ENCODE measurements at places on chromosomes 2 and 18. TPM values are rescaled to one million over a fixed set of nuclear protein-coding genes. Genes with fewer than 3 reads are reported as not detected.

DNA sequence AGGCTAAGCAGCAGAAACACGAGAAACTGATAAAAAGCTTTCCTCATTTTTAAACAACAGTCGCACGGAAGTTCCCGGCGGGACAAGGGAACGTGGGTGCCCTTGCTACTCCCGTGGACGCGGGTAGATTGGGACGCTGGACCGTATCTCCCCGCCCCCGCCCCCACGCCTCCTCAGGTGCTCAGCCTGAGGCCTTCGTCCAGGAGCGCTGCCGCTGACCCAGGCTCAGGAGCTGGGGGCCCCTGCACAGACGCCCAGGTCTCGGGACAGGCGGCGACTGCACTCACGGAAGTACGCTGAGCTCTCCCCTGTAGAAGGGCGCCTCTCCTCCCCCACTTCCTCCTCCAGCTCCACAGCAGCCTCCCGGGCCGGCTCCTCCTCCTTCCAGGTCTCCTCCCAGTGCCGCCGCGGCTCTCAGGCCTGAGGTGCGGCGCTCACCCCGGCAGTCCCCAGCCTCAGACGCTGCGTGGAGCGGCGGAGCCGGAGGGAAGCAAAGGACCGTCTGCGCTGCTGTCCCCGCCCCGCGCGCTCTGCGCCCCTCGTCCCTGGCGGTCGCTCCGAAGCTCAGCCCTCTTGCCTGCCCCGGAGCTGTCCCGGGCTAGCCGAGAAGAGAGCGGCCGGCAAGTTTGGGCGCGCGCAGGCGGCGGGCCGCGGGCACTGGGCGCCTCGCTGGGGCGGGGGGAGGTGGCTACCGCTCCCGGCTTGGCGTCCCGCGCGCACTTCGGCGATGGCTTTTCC lies at the start of gene ITGAV:
ITGAV (plus strand) TSS at position 445 of the 738 bp plus-strand sequence; CDS start at position 728, 283 bp downstream.
- H3K36me3 ChIP-seq: no peaks in the 10 kb centered on the region
- H3K27me3 ChIP-seq: no peaks in the 10 kb centered on the region
- H3K4me3 ChIP-seq: peak within 1 kb of the TSS; percentile 77
- H3K27ac ChIP-seq: peak within 1 kb of the TSS; percentile 66
- H3K4me1 ChIP-seq: no peaks in the 10 kb centered on the region
- DNase-seq: peak; percentile 90

DNA sequence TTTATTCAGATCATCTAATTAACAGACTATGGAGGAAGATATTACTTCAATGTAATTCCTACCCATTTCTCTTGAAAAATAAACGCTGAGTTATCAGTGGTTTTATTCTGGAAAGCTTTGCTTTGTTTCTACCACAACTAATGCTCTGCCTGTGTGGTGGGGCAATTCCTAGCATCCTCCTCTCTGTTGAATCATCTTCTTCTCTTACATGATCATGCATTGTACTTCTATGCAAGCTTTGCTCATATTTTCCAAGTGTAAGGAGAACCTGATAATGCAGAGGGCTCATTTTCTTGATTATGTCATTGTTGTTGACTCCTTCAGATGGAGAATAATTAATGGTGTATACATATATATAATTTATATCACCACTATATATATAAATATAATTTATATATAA lies 46.7 kb downstream of the CCDC195 start:
- H3K27ac ChIP-seq: no peak overlapping the region
- H3K4me1 ChIP-seq: 0 out of 2 replicates have a peak, but pooled peaks cover 5% of the 10 kb centered on the region
- no peak for DNase-seq
- no peaks in the 10 kb centered on the region for H3K27me3 ChIP-seq

DNA sequence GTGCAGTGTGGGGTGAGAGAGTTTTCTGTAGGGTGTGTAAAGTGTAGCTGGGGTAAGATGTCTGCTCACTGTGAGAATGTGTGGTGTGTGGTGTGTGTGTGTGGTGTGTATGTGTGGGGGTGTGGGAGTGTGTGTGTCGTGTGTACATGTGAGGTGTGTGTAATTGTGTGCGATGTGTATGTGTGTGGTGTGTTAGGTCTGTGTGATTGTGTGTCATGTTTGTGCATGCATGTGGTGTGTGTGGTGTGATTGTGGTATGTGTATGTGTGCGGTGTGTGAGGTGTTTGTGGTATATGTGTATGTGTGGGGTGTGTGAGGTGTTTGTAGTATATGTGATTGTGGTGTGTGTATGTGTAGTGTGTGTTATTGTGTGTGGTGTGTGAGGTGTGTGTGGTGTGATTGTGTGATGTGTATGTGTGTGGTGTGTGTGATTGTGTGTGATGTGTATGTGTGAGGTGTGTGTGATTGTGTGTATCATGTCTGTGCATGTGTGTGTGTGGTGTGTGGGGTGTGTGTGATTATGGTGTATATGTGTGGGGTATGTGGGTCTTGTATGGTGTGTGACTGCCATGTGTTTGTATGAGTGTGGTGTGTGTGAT lies 241.7 kb upstream of the HDAC4 start:
- H3K27ac ChIP-seq: no peak overlapping the region
- no peaks in the 10 kb centered on the region for H3K4me1 ChIP-seq
- no peaks in the 10 kb centered on the region for H3K27me3 ChIP-seq
- H3K4me3 ChIP-seq: no peak overlapping the region

GRCh38 chr2:215764441-215765048 lies 248.8 kb downstream of the MREG start:
- DNase-seq: no peak
- H3K36me3 ChIP-seq: no peaks in the 10 kb centered on the region
- H3K27me3 ChIP-seq: no peaks in the 10 kb centered on the region
- H3K4me1 ChIP-seq: no peaks in the 10 kb centered on the region
- no peak overlapping the region for H3K27ac ChIP-seq

DNA sequence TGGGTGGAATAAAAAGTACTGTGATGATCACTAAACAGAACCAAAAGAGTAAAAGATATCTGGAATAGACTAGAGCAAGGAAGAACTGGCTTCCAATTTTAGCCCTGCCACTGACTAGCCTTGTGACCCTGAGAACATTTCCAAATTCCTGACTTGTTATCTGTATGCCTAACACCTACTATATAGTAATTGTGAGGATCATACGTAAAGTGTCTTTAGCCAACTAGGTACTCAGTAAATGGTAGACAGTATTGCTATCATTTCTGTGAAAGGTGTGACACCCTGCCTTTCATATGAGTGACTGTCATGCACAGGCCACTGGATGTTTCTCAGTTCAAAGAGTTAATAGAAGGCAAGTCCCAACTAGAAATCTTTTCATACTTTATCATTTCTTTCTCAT lies 29.8 kb downstream of the CYTIP start:
- DNase-seq: no peak
- H3K27me3 ChIP-seq: no peaks in the 10 kb centered on the region
- H3K4me1 ChIP-seq: no peaks in the 10 kb centered on the region
- no peak overlapping the region for H3K4me3 ChIP-seq

DNA sequence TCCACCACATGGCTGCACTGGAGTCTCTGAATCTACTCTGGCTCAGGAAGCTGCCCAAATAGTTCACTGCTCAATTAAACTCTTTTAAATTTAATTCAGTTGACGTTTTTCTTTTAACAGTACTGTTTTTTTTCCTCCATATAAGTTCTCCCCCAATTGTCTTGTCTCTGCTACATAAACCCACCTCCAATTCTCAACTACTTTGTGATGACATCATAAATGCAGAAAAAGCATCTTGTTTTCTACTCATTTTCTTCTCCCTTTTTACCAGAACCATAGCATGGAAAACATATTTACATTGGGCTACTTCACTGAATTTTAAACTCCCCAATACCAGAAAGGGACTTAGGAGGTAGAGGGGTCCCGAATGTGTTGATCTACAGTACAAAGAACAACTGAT lies 270.4 kb downstream of the GPD2 start:
- no peak for DNase-seq
- no peaks in the 10 kb centered on the region for H3K4me1 ChIP-seq
- H3K27ac ChIP-seq: no peak overlapping the region
- no peaks in the 10 kb centered on the region for H3K27me3 ChIP-seq

DNA sequence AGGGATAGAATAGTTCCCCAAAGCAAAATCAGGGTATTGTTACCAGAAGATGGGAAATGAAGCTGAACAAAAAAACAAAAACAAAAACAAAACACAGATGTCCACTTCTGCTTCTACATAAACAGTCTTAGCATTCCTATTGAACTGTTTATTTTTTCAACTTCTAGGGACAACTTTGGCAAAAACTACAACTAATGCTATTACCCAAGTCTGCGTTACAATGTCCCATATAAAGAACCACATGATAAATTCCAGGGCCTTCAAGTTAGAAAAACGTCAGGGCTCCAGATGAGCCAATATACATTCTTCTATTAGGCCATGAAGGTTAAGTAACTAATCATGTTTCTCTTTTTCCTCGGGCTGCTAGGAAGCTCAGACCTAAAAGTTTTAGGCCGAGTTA lies 16.9 kb downstream of the PID1 start:
- no peak overlapping the region for H3K4me3 ChIP-seq
- no peak overlapping the region for H3K27ac ChIP-seq
- no peak for DNase-seq
- H3K27me3 ChIP-seq: no peaks in the 10 kb centered on the region

- H3K4me3 ChIP-seq: no peak overlapping the region
- H3K27me3 ChIP-seq: no peaks in the 10 kb centered on the region
- no peaks in the 10 kb centered on the region for H3K4me1 ChIP-seq
- H3K36me3 ChIP-seq: no peaks in the 10 kb centered on the region
- H3K27ac ChIP-seq: no peak overlapping the region
Observed at GRCh38 chr2:233482616-233483015, 84.0 kb downstream of the USP40 start.

DNA sequence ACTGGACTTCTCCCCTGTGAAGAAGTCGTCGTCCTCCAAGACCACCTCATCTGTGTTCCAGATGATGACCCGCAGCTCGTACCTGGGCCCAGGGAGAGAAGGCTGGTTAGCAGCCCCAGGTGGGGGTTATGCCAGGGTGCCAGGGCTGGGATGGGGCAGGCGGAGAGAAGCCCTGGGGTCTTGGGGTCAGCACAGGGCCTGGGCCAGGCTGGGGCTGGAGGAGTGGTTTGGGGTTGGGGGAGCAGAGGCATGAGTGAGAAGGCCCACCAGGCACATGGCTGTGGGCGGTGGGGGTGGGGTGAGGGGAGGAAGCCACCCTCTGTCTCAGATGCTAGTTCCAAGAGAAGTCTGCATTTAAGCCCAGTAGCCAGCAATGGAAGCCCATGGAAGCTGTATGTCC lies 15.8 kb downstream of the OTOF start:
- H3K36me3 ChIP-seq: no peaks in the 10 kb centered on the region
- H3K27ac ChIP-seq: no peak overlapping the region
- H3K27me3 ChIP-seq: no peaks in the 10 kb centered on the region
- no peak for DNase-seq
- H3K4me1 ChIP-seq: no peaks in the 10 kb centered on the region

GRCh38 chr2:207133820-207134519 lies 31.8 kb downstream of the KLF7 start:
- no peaks in the 10 kb centered on the region for H3K36me3 ChIP-seq
- no peak overlapping the region for H3K27ac ChIP-seq
- no peaks in the 10 kb centered on the region for H3K27me3 ChIP-seq
- no peak overlapping the region for H3K4me3 ChIP-seq
- DNase-seq: no peak
- H3K4me1 ChIP-seq: peaks cover 10% of the 10 kb centered on the region

DNA sequence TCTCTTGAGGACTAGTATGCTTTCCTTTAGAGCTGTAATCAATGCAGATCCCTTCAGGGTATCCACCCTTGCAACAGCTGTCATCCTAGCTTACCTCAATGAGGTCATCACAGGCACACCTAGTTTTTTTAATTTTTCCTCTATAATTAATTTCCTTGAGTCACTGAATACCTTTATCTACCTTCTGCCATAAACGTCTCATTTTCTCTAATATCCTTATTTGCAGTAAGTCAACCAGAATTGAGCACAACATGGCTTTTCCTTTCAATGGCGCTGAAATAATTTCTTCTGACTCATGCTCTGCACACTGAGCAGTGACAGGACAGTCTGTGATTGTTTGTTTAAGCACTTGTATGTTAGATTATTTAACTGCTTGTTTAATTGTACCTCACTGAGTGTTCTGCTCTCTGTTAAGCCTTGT lies 49.4 kb downstream of the ETAA1 start:
- no peak overlapping the region for H3K4me3 ChIP-seq
- H3K27me3 ChIP-seq: no peaks in the 10 kb centered on the region
- DNase-seq: no peak
- no peak overlapping the region for H3K27ac ChIP-seq

DNA sequence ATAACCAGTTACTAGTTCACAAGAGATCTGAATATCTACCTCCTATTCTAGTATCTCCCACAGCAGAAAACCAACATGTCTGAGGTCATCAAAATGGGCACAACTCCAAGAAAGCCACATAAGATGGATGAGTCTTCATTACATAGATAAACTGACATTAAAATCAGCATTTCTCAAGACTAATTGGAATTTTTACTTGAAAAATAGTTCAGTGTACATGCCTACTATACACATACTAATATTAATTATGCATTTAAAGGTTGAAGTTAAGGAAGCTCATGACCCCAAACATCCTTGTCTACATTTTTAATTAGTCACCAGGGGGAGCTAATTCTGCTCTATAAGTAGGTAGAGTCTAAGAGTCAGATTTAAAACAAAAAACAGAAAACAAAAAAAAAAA lies 41.9 kb downstream of the ZNF521 start:
- H3K4me3 ChIP-seq: no peak overlapping the region
- no peak overlapping the region for H3K27ac ChIP-seq
- DNase-seq: no peak
- no peaks in the 10 kb centered on the region for H3K4me1 ChIP-seq

- no peaks in the 10 kb centered on the region for H3K4me1 ChIP-seq
- no peaks in the 10 kb centered on the region for H3K27me3 ChIP-seq
- H3K36me3 ChIP-seq: no peaks in the 10 kb centered on the region
- H3K27ac ChIP-seq: no peak overlapping the region
Observed at GRCh38 chr2:221176667-221177066, 395.4 kb downstream of the EPHA4 start.

GRCh38 chr2:119958670-119959268 lies 54.1 kb upstream of the EPB41L5 start:
- no peak for DNase-seq
- peaks cover 73% of the 10 kb centered on the region for H3K36me3 ChIP-seq
- no peaks in the 10 kb centered on the region for H3K4me1 ChIP-seq
- H3K27me3 ChIP-seq: no peaks in the 10 kb centered on the region
- no peak overlapping the region for H3K4me3 ChIP-seq

GRCh38 chr2:8247905-8248622 lies 433.8 kb upstream of the ID2 start:
- no peaks in the 10 kb centered on the region for H3K36me3 ChIP-seq
- H3K27ac ChIP-seq: no peak overlapping the region
- H3K4me3 ChIP-seq: no peak overlapping the region
- no peaks in the 10 kb centered on the region for H3K27me3 ChIP-seq

- no peaks in the 10 kb centered on the region for H3K4me1 ChIP-seq
- H3K27me3 ChIP-seq: no peaks in the 10 kb centered on the region
- H3K4me3 ChIP-seq: no peak overlapping the region
- no peak overlapping the region for H3K27ac ChIP-seq
- no peak for DNase-seq
- no peaks in the 10 kb centered on the region for H3K36me3 ChIP-seq
Observed at GRCh38 chr2:221267773-221268425, 304.2 kb downstream of the EPHA4 start.

The ASB1 gene
- 32.7 TPM for total RNA-seq

The DSC2 gene
- total RNA-seq: 39.7 TPM

The MREG gene
- total RNA-seq: 28.4 TPM

The SCYGR4 gene
- total RNA-seq: not detected

The ZAP70 gene
- not detected for total RNA-seq
